Amniotic epithelial cell (primary cell): ENCODE measurements at places on chromosomes 2 and 18.
A peak's percentile ranks its signal among the peaks of the same experiment; 100 is the strongest.

DNA sequence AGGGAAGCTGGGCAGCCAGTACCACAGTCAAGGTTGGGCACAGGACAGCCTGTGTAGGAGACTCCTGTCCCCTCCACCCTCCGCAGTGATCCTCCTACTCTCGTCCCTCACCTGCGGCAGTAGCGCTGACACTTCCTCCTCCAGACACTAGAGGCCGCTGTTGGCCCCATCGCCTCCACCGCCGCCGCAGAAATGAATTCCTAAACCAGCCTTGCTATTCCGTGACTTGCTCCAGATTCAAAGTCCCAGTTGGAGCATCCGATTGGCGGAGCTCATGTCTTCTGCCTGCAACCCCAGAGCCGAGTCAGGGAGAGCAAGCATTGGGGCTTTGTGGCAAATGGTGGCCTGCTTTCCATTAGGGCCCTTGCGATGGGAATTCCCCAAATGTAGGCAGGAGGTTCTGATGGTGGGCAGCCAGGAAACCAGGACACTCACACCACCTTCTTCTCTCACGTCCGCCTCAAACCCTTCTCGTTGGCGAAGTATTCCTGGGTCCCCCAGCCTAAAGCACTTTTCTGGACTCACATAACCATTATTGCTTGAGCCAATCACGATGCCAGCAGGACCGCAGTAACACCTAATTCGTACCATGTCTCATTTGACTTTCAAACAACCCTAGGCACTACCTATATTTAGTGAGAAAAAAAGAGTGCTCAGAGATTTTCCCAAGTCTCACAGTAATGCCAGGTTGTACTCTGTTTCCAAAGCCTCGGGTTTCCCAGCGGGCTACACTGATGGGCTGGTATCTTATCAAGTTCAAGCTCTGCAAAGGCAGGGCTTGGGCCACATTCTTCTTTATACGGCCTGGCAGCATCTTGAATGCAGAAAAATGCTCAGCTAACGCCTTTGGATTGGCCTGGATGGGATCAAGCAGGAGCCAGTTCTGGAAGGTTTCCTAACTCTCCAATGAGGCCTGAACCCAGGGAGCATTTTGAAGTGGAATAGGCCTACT lies 1.2 kb upstream of the DNAJB2 start:
- DNase-seq = peak; percentile 61

- no peak for DNase-seq
Observed at GRCh38 chr2:175461839-175462238, 280.3 kb upstream of the ATP5MC3 start.

DNA sequence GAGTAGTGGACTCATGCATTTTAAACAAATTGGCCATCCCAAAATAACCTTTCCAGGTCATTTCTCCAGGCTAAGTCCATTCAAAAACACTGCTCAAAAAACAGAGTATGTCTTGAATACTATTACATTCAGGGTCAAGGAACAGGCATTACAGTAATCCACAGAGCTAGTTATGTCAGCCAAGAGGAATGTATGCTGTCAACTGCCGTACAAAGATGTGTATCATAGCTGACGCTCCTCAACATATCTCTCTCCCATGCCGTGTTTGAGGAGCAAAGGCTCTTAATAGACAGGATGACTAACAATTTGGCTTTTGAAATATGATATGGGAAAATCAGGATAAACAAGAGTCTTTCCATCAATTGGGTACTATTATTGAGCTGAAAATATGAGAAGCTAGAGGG lies 68.8 kb upstream of the KCTD1 start:
- DNase-seq = peak; percentile 97

DNA sequence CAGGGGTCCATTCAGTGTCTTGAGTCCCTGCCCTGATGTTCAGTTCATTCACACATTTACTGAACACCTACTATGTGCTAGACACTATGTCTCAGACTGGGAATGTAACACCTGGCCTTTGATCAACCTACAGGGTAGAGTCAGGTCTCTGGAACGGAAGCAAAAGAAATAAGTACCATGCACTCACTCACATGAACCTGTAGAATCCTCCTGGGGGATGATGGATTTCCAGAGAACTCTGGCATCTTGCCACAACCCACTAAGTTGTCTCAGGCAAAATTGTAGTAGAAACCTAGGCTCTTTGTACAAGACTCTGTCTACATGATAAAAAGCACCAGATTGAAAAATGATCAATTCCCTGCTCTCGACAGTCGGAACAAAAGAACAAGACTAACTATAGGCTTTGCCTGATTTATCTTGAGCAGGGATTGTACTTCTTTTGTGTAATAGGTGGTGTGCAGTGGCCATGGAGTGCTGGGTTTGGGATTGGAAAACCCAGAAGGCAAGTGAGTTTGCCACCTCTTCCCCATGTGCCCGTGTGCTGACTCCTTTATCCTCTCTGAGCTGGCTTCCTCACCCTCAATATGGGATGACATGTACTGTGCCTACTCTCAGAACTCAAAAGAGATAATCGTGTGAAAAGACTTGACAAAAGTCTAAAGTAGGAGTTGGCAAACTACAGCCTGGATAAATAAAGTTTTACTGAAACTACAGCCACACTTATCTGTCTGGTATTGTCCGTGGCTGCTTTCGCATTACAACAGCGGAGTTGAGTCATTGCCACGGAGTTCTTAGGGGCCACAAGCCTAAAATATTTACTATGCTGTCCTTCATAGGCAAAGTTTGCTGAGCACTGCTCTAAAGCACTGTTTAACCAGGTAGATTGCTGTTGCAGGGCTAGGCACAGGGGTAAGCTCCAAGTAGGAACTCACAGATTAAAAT lies 4.4 kb downstream of the CAPN14 start:
- DNase-seq = peak; percentile 51

DNA sequence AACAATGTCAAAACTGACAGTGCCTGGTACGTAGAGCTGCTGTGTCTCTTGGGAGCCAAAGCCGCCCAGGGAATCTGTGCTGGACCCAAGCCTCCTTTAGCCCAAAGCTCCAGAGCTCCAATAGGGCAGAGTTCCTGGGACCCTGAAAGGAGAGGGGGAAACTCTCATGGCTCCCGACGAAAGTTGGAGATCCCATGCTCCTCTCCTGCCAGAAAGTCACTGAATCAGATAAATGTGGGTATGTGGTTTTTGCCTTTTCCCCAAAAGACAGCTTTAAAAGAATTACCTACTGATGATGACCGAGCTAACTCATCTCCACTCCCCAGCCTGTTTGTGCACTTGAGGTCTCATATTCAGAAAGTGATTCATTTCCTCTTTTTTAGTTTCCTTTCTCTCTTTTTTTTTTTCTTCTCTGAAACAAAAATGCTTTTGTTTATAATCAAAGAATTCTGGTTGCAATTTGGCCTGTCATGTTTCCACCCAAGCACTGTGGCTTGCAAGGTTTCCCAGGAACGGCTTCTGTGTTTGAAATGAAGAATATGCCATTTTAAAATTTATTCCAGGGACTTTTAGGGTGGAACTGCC lies 14.1 kb upstream of the PMAIP1 start:
- peak; percentile 83 for DNase-seq

DNA sequence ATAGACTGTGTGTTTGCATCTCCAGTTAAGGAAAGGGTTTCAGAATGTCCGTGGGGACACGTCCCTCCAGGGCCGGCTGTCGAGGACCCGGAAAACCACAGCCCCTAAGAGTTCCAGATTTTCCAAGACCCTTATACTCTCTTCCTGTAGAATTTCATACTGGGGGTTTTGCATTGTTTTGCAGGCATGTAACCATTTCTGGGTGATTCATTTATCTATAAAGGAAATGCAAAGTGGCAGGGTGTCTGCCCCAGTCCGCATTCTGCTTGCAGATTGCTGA lies 8.5 kb downstream of the SP9 start:
- no peak for DNase-seq

GRCh38 chr2:42064417-42064942 lies 16.7 kb downstream of the PKDCC start:
- peak; percentile 97 for DNase-seq

- DNase-seq = no peak
Observed at GRCh38 chr2:1990724-1991123, 246.4 kb upstream of the PXDN start.

DNA sequence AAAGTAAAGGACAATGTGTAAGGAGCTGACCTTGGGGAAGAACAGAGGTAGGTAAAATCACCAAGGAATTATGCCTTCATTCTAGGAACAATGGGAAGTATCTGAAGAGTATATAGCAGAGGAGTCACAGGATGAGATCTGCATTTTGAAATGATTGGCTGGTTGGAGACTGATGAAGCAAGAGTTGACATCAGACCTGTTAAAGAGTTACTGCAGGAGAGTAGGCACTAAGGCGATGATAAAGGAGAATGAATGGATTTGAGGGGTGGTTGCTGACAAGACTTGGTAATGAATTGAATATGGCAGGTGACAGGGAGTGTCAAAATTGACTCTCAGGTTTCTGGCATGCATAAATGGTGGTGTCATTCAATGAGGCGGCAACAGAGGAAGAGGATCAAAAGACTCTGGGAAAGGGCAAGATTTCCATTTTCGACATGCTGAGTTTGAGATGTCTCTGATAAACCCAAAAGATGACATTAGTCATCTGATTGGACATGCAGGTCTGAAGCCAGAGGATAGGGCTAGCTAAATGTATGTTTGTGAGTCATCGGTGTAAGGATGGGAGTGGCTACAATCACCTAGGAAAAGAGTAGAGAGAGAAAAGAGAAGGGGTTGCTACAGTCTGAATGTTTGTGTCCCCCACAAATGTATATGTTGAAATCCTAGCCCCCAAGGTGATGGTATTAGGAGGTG lies 236.5 kb downstream of the DYM start:
- DNase-seq = peak; percentile 6

DNA sequence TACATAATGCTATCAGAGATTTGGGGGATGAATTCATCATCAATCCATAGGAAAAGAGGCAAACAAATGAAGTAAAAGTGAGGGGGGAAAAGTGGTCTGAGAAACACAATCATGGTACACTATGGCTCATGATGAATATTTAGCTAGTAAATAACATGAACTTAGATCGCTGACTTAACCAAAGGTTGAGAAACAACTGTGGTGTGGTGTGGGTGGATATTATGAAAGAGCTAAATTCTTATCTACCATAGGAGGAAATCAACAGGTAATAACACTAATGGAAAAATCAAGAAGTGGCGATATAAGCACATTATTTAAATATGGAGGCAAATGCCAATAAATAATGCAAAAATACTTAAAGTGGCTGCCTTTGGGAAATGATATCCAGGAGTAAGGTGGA lies 12.2 kb upstream of the TPRKB start:
- peak; percentile 78 for DNase-seq

DNA sequence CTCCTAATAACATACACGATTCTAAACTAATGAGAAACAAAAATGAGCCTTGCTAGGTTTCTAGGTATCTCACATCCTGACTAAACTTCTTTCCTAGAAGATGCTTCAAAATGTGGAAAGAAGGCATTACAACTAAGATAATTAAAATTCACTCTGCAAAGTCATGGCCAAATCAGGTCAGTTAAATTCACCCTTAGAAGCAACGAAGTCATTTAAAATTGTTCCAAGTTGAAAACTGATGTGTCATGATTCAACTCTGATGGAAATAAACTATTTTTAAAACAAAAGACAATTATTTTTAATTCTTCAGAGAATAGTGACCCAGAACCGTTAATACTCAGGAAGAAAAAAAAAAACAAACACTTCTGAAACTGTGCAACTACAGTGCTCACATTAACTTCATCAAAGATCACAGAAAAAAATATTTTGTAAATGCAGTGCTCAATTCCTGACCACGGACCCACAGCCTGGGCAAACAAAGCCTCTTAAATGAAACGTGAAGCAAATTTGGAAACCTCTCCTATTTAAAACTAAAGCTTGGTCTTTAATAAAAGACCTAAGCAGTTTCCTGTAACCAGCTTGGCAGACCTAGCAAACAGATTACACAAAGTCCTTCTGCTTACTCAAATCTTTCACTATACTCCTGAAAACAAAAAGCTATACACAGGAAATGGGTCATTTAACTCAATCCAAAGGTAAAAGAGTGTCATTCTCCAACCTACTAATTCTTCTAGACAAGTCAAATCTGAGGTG lies 39.0 kb downstream of the CHN1 start:
- DNase-seq = peak; percentile 43

DNA sequence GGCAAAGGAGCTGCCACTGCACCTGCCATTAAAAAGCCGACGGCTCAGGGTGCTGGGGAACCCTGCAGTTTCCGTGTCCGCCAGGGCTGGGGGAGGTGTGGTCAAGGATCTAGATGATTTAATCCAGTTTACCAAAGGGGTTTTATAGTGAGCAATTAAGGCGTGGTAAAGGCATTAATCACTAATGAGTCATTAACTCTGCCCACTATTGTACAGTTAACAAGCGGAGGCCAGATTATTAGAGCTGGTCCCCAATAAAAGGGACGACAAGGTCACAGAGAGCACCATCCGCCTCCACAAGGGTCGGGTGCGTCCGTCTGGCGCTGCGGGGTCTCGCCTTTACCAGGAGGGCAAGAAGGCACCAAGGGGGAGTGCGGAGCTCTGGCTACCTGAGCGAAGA lies 9.6 kb downstream of the RAX start:
- no peak for DNase-seq

DNA sequence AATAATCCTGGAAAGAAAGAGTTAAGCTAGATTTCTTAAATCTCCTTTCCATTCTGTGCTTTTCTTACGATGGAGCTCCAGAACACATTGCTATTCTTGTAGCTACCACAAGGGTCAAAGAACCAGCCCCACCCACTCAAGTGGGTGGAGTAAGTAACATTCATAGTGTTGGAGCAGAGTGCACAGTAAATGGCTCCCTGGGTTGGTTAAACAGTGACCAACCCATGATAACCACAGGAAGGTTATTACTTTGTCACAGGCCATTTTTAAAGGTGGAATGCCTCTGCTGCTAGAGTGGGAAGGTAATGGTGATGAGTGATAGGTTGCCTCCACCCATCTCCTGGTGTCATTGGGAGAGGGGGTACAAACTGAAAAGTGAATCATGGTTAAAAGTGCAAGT lies 13.9 kb downstream of the ARPC2 start:
- DNase-seq = peak; percentile 45

DNA sequence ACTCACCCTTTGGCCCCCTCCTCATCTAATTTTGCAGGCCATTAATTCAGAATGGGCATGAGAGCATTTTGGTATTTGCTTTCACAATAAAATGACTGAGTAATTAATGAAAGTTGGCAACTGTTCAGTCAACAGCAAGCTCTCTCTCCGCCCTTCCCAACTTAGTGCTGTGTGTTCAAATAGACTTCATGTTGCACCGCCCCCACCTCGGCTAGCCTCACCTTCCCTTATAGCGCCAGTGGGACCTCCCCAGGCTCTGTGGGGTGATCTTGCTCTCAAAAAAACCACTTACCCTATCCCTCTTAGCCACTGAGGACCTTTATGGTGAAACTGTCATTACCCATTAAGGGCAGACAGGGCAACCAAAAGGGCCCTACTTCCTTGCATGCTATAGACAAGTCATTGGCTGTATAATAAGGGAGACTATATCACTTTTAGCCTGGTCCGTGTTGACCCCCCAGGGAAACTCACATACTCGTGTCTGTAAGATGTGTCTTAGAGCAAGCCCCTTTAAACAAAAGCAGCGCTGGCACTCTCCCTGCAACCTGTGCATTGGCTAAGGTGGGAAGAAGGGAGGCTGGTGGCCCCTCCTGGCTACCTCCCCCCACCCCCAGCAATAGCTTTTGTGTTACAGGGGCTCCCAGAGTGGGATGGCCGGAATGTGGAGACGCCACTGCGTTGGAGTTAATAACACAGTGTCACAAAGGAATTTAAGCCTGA lies 15.2 kb downstream of the EN1 start:
- no peak for DNase-seq

- no peak for DNase-seq
Observed at GRCh38 chr2:118633371-118634018, 214.0 kb downstream of the EN1 start.

- DNase-seq = no peak
Observed at GRCh38 chr2:199195927-199196502, 261.7 kb downstream of the SATB2 start.
